Left forelimb (tissue), 1 donor: ENCODE measurements at places on chromosomes 16 and 17.
A peak's percentile ranks its signal among the peaks of the same experiment; 100 is the strongest.

DNA sequence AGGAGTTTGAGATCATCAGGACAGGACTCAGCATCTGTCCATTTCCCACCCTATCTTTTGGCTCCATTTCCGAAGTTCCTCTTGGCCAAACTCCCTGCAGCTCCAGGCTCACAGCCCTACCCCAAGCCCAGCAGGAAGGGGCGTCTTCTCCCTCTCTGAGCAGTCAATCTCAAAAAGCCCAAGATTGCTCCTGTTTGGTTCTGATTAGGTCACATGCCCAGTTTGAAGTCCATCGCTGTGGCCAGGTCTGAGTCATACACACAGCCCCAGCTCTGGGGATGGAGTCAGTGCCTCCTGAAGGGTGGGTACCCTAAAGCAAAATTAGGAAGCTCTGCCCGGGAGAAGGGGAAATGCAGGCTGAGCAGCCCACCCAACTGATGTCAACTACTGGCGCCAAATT, 23.9 kb downstream of the SNX20 start:
- DNase-seq: no peak

DNA sequence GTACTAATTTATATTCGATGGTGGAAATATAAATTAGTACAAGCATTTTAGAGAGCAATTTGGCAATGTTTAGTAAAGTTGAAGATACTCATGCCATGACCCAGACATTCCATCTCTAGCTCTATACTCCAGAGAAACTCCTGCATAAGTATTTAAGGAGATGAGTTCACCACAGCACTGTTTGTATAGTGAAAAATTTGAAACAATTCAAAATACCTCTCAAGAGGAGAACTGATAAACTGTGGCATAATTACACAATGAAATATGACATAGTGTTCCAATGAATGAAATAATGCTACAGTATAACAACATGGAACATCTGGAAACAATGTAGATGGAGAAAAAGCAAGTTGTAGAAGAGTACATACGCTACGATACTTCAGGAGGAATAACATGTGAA, 48.6 kb upstream of the IRX3 start:
- no peak for DNase-seq

DNA sequence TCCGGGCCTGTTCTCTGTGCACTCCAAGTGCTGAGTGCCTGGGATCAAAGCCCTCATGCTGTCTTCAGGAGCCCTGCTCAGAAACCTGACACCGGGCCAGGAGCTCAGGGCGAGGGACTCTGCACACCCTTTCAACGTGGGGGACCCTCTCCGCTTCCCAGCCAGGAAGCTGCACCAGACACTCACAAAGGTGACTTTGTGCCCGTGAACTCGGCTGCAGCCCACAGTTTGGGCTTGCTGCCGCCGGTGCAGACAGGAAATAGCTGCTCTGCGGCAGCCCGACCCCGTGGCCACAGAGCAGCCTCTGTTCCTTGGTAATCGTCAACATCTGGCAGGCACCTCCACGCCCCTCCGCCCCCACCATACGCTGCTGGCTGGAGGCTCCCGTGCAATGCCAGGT, 93.4 kb upstream of the METRNL start:
- DNase-seq: peak; percentile 75

DNA sequence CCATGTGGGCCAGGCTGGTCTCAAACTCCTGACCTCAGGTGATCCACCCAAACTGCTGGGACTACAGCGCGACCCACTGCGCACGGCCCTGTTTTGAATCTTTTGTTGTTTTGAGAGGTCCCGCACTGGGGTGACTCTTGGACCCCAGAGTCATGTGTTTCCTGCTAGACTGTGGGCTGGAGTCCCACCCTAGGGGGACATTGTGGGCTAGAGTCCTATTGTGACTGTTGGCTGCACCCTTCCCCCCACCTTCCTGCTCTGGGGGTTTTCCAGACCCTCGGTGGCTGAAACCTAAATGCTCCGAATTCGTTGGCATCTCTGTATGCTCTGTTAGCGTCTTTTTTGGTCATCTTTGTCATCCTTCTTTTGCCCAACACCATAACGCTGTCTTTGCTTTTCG, 16.0 kb downstream of the NUPR1 start:
- no peak for DNase-seq

GRCh38 chr16:87015021-87015420, 302.2 kb downstream of the C16orf95 start:
- DNase-seq: no peak

DNA sequence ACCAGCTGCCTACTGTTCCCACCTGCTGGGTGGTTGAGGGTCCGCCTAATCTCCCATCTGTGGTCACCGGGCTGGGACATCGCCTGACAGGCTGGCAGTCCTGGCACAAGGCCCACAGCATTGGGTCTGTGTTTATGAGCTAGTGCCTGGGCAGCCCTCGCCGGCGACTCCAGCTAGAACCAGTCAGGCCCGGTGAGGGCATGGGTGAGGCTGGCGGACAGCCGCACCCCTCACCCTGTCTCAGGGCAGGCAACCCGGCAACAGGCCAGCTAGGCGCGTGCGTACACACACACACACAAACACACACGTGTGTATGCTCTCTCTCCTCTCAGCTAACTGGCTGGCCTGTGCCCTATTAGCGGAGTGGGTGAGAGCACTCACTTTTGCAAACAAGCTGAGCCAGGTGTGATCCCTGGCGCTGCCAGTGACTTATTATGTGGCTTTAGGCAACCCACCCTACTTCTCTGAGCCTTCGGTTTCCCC, 10.4 kb downstream of the HSD11B2 start:
- no peak for DNase-seq

GRCh38 chr16:49484451-49484849, 110.8 kb downstream of the C16orf78 start:
- peak; percentile 80 for DNase-seq

DNA sequence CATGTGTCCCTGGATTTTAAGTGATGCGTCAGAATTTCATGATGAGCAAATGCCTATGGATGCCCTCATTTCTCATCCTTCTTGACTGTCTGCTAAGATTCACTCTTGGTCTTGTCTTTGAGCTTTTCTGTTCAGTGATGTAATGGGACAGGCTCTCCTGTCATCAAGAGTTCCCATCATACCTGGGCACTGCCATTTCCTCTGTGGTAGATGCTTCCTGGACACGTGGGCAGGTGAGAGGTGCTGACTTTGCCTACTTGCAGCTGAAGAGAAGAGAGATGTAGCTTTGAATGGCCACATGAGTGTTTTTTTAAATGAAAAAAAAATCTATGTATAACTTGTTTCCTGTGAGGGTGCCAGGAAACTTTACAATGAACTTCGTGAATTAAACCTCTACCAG, 557.7 kb downstream of the MAF start:
- no peak for DNase-seq

GRCh38 chr16:19911747-19912454, 27.3 kb upstream of the GPRC5B start:
- DNase-seq: no peak

DNA sequence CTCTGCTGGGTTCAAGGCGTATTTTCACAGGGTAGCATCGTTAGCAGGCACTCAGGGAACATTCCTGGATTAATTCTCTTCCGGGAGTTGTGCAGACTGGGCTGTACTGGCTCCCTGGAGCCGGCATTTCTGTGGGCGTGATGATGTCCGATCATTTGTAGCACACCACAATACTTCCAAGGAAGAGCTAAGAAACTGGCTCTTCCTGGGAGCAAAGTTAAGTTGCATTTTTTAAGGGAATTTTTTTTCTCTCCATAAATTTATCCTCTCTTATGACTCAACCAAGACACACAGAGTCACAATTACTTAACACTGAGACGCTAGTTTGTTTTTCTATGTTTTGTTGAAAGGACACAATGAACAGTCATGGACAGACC, 211.6 kb upstream of the FOXF1 start:
- DNase-seq: peak; percentile 38
